ENCODE measurements at places on chromosomes 5 and 9.

DNA sequence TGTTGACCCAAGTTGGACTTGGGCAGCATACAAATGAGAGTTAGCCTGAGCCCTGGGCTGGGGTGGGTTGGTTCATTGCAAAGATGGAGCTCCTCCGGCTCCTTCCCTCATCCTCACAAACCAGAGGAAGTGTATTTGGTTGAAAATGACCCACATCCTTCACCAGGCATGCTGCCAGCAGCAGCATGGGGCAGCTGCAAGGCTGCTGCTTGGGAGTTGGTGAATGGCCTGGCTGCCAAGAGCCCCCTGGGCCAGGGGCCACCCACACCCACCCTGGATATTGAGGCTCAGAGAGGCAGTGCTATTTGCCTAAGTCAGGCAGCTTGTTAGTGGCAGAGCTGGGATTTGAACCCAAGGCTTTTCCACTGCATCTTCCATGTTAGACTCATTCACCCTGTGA, 29.5 kb downstream of the PPARGC1B start:
- no peak for DNase-seq

- DNase-seq, result no peak
Measured at GRCh38 chr5:144273232-144274027, 102.8 kb downstream of the KCTD16 start.

DNA sequence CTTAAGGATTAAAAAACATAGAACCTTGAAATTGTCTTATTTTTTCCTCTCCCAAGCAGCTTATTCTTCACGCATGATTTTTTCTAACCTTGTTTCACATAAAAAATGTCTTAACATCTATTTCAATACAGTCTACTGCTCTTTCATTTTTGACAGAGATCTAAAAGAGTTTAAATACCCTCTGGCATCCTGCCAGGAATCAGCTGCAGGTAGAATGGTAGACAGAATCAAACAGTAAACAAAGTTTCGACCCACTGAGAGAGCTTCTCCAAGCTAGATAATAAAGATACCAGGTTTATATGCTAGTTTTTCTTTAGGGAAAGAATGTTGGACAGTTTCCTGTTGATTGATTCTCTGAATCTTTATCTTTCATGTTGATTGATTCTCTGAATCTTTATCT, 555.8 kb upstream of the CDH9 start:
- DNase-seq, result no peak

GRCh38 chr5:74239261-74239660, 401.3 kb downstream of the ENC1 start:
- DNase-seq, result no peak

DNA sequence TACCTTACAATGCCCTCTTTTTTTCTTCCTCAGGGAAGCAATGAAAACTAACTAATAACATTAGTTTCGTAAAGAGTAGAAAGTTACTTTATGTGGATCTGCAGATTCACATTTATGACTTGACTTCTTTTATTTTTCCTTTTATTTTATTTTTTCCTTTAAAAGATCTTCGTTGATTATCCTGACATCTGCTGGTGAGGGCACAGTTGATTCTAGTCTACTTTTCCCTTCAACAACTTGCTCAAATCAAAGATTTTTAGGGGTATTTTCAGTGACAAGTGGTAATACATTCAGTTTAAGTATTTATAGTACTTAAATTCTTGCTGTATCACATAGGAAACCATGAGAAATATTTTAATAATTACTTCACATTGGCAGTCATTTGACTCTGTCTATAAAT, 4.9 kb downstream of the EDIL3 start:
- DNase-seq, result no peak
